ENCODE measurements at places on chromosomes 3 and 15.
A peak's percentile ranks its signal among the peaks of the same experiment; 100 is the strongest.

- DNase-seq, result no peak
Measured at GRCh38 chr15:67575039-67575502, 32.6 kb downstream of the MAP2K5 start.

DNA sequence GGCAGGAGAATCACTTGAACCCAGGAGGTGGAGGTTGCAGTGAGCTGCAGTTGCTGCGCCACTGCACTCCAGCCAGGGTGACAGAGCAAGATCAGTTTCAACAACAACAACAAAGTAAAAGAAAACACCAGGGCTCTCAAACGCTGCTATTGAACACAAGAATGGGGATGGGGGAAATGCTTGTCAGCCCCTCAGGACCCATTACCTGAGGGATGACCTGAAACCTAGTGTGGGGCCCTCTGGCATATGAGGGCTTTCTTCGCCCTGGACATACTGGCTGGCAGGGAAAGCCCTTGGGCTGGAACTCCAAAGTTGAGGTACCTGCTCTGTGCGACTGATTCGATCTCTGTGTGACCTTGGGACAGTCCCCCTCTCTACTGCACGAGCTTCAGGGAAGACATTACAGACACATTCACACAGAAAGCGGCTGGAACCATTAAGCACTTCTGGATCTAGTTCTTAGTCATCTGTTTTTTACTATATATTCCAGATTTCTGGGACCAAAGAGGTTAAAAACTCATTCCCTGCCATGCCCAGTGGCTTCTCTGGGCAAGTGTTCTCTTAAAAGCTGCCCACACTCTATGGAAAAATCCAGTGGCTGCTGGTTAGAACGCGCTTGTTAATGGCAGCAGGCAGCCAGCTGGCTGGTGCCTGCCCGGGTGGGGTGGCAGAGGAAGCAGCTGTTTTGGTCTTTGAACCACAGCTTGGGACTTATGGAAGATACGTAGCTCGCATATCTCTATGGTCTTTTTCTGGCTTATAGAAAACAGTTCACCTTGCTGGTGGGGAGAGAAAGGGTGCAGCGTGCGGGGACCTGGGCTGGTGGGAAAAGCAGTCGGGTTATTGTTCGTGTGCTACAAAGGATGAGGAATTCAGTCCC is 57.2 kb downstream of the ATP1B3 start:
- no peak for DNase-seq

DNA sequence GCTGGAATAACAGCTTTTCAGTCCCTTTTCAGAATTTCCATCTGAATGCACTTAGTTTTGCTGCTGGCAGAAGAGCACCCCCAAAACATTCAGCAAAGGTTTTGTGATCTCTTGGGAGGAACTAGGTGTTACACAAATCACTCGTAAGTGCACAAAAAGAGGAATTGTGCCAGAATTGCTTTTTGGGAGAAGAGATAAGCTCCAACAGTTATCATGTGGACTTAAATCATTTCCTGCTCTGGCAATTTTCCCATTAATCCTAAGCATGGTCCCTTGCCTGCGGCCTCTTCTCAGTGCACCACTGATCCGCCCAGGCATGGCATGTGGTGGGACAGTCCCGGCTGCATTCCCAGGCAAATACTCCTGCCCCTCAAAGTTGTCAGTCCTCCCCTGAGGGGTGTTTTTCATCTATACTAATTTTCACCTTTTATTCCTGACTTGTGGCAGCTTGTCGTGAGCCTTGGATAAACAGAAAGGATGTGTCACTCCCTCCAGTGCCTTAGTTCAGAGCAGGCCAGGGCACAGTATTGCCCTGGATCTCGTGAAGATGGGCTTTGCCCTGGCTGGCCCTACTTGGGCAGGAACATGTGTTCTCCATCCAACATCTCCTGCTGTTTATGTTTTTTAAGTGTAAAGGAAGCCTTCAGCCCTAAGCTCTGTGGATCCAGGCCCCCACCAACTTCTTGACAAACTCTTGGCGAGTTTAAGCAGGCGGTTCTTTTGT is 44.6 kb upstream of the VILL start:
- DNase-seq, result peak; percentile 15

DNA sequence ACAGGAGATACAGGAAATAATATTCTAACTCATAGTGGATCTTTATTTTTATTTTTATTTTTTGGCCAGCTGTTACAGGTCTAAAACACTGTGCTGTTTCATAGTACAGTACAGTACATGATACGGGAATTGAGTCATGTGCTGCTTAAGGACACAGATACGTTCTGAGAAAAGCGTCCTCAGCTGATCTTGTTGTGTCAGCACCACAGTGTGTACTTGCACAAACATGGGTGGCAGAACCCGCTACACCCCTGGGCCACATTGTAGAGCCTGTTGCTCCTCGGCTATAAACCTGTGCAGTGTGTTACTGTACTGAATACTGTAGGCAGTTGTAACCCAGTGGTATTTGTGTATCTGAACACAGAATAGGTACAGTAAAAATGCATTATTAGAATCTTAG is 183.4 kb downstream of the OR4M2 start:
- DNase-seq, result no peak

GRCh38 chr3:164459521-164460151 is 618.7 kb downstream of the SI start:
- no peak for DNase-seq

- DNase-seq, result no peak
Measured at GRCh38 chr3:161081633-161082032, 23.5 kb downstream of the B3GALNT1 start.

- DNase-seq, result peak; percentile 43
Measured at GRCh38 chr15:66004618-66005262, 135.4 kb downstream of the RAB11A start.

GRCh38 chr3:127732879-127733350 is 60.2 kb downstream of the ABTB1 start:
- no peak for DNase-seq

DNA sequence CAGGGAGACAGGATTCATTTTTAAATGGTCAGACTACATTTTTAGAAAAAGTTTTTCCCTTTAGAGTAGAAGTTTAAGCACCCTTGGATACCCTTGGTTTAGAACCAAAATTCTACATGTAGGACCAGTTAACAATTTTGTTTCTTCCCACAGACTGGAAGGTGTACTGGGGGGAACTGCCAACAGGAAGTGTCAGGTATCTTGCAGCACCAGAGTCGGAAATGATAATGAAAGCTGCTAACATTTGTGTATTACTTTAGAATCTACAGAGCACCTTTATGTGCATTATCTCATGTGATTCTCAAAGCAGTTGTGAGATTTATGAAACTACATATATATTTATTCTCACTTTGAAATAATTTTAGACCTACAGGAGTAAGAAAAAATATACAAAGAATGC is 21.5 kb downstream of the SPRED1 start:
- DNase-seq, result no peak

DNA sequence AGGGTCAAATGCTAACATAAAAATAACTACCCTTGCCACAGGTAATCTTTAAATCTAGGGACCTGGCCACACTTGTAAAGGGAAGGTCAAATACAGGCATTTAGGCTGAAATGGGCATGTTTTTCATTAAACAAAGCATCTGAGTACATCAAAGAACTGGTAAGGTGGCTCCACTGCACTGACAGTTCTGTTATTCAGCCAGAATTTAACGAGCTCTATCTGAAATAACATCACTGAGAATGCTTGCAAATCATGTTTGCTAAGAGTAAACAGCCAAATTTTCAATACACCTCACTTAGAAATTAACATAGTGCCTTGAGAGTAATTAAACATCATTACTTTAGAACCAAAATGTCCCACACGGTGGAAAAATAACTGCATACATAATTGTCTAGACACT is 118.9 kb downstream of the MTHFS start:
- DNase-seq, result no peak

- peak; percentile 17 for DNase-seq
Measured at GRCh38 chr3:127124120-127124519, 68.8 kb upstream of the PRR23E start.

DNA sequence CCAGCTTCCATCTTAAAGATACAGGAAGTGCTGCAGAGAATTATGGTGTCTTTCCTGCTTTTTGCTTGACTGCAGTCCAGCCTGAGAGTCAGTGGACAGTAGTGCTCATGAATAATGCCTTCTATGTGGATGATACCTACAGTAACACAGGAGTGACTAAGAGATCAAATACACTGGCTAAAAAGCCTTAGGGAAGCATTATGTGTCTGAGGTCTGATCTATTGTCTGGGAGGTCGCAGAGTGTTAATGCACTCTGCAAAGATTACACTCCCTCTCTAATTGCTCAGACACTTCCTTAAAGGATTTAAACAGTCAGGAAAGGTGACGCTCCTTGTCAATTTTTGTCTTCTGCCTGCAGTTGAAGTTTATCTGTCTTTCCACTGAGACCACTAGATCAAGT is 183.6 kb downstream of the MCTP2 start:
- no peak for DNase-seq

- DNase-seq, result no peak
Measured at GRCh38 chr3:139297588-139298311, 46.1 kb upstream of the MRPS22 start.

GRCh38 chr3:25831578-25831977 is 41.7 kb downstream of the OXSM start:
- DNase-seq, result peak; percentile 49

GRCh38 chr3:1902416-1902815 is 196.2 kb upstream of the CNTN4 start:
- no peak for DNase-seq

DNA sequence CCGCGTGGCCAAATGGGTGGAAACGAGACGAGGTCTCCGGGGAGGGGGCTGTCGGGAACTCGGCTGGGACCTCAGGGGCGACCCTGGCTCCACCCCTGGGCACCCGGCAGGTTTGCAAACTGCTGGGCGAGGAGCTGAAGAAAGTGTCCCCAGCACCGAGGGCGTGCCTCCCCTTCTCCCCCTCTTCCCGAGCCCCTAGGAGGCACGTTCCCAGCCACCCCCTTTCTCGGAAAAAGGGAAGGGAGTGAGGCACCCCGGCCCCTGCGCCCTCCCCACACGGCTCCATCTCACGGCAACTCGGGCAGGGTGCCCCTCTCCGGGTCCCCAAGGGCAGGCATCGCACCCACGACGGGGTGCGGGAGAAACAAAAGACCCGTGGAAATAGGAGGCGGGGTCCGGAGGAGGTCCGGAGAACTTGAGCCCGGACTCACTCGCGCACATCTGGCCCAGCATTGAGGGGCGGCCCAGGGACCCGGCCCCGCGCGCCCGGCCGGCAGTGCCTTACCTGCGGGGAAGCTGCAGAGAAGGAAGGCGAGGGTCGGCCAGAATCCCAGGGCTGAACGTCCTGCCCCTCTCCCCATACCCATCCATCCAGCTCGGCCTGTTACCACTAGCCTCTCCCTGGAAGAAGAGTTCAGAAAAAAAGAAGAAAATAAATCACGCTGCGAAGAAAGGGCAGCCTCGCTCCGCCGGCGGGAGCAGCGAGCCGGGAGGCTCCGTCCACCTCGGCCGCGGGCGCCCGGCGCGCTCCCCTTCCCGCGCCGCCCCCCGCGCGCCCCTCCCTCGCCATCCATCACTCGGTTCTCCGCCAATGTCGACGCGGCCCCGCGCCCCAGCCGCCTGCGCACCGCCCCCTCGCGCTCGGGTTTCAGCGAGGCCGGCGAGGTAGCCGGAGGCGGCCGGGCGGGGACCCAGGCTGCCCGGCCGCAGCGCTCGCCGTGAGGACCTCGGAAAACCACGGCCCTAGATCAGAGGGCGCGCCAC is 16.3 kb downstream of the RGMA start:
- DNase-seq, result peak; percentile 60

DNA sequence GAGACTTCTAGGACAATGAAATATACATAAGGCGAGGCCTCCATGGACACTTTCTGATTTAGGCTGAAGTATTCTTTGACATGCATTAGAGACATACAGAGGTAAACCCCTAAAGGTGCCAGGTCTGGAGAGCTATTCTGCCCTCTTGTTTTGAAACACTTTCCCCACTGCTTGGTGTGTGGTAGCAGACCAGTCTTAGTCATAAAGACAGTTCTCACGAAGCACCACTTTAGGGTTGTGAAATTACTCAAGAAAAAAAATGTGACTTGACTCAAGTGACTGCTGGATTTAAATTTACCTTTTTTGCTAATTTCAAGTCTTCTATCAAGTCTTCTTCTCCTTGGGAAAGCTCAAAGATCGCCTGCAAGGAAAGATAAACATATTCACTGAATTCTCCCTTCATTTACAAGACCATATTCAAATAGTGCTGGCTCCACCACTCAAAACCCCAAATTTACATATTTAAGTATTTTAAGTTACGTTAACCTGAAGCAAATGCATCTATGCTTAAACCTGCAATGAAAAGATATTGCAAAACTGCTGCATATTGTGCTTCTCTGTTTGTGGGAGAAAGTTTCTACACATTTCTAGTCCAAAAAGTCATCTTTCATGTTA is 48.4 kb downstream of the ARHGEF3 start:
- no peak for DNase-seq

DNA sequence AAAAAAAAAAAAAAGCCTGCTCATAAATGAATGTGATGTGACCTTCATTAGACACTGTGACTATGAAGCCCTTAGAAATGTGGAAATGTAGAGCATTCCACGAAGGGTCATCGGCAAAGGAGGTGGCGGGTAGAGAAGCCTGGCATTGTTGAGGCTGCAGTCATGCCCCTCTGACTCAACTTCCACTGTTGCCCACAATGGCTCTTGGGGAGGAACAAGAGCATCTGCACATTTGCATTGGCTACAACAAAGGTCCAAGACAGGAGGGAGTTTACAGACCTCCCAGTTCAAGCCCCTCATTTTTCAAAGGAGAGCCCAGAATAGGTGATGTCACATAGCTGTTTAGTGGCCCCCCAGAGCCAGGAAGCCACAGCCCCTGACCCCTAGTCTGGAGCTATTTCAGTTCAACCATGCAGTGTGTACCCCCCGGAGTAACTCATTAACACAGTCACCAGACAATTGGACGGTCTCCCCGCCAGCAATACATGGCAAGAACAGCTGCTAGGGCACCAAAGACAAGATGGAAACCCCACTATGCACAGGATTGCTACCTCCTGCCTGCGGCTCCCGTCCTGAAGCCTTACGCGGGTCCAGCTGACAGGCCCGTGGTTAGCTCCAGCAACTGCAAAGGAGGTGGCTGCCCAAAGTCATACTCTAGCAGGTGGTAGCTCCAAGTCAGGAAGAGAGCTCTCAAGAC is 56.2 kb downstream of the SH3BP5 start:
- DNase-seq, result no peak

GRCh38 chr15:47383102-47383501 is 334.2 kb upstream of the SEMA6D start:
- DNase-seq, result peak; percentile 7

DNA sequence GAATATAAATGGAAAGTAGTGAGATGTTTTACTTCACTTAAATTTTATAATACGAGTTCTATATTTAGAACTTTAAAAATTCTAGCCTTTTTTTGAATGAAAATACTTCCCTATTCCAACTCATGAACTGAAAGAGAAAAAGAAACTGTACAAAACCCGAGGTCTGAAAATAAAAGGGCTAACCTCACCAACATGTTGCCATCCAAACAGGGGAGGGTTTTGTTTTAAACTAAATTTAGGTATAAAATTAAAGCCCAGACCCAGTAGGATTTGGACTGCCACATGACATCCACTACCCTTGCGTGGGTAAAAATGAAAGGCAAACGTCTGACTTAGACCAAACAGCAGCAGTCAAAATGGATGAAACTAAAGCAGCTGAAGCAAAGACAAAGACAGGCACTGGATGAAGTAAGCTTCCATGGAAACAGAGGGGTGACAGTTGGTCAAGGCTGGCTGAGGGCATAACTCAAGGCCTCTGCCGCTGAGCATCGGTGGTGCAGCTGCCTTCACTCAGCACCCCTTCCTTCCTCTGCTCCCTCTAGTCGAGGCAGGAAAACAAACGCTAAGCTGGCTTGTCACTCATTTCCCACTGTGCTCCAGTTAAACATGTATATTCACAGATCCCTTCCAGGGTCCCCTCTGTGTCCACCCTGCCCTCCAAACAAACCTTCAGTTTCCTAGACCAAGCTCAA is 58.1 kb downstream of the TM4SF4 start:
- no peak for DNase-seq

- no peak for DNase-seq
Measured at GRCh38 chr3:44981751-44982150, 5.7 kb downstream of the EXOSC7 start.

All from ACHN (cell line).